Caco-2 (cell line): ENCODE measurements at places on chromosomes 6 and 20. TPM values are rescaled to one million over a fixed set of nuclear protein-coding genes. Genes with fewer than 3 reads are reported as not detected.

MAS1 gene
- total RNA-seq: not detected in 2 replicates

MUC22 gene
- total RNA-seq: not detected in 2 replicates

ASIP gene
- not detected in 2 replicates for total RNA-seq

PRPH2 gene
- not detected in 2 replicates for total RNA-seq

TAGAP gene
- total RNA-seq: not detected in 2 replicates

UBE2C gene
- total RNA-seq: 409 and 423 TPM in 2 replicates

SNRPB2 gene
- total RNA-seq: 87.5 and 93.2 TPM in 2 replicates

MRAP2 gene
- 1.4 and 1.8 TPM in 2 replicates for total RNA-seq
